ENCODE measurements at places on chromosomes 6 and 20.

GRCh38 chr20:42792052-42792451 lies 397.7 kb downstream of the PTPRT start:
- DNase-seq, result no peak

GRCh38 chr20:7585126-7585679 lies 355.1 kb downstream of the HAO1 start:
- DNase-seq, result no peak

GRCh38 chr6:117568831-117569410 lies 33.4 kb downstream of the GOPC start:
- no peak for DNase-seq

- no peak for DNase-seq
Observed at GRCh38 chr6:129645830-129646579, 64.0 kb downstream of the ARHGAP18 start.

DNA sequence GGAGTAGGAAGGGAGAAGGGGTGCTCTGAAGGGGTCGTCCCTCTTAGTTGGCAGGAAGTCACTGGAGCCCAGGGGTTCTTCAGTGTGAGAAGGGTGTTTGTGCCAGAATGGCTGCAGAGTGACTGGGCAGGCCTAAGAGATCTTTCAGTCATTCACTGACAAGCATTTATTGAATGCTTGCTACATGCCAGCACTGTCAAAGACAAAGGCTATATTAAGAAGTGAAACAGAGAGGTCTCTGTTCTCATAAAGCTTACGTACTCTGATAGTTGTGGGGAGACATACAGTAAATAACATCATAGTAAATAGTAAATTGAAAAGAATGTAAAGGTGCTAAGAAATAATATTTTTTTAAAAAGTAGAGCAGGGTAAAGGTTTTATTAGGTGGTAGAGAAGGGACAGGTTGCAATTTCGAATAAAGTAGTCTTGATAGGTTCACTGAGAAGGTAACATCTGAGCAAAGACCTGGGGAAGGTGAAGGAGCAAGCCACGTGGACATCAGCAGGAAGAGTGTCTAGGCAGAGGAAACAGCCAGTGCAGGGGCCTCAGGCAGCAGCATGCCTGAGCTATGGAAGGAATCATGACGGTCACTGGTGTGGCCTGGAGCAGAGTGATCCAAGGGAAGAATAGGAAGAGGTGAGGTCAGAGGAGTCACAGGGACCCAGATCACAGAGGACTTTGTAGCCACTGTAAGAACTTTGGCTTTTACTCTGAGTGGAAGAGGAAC lies 36.3 kb upstream of the RNF8 start:
- DNase-seq, result no peak

DNA sequence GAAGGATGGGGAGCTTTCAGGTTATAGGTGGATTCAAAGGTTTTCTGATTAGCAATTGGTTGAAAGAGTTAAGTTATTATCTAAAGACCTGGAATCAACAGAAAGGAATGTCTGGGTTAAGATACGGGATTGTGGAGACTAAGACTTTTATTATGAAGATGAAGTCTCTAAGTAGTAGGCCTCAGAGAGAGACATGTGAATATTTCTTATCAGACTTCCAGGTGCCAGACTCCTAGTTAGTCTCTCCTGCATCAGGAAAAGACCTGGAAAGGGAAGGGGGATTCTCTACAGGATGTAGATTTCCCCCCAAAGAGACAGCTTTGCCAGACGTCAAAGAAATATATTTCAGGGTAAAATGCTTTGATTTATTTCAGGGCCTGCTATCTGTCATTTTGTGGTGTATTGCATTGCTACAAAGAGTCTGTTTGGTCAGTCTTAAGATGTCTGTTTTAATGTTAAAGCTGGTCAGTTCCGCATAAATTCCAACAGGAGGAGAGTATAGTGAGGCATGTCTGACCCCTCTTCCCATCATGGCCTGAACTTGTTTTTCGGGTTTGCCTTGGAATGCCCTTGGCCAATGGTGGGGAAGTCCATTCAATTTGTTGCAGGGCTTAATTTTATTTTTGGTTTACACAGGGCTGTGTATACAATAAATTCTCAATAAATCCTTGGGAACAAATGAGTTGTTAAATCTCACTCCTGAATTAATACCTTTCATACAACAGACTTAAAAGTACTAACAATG lies 103.4 kb upstream of the RALGAPA2 start:
- DNase-seq, result no peak

DNA sequence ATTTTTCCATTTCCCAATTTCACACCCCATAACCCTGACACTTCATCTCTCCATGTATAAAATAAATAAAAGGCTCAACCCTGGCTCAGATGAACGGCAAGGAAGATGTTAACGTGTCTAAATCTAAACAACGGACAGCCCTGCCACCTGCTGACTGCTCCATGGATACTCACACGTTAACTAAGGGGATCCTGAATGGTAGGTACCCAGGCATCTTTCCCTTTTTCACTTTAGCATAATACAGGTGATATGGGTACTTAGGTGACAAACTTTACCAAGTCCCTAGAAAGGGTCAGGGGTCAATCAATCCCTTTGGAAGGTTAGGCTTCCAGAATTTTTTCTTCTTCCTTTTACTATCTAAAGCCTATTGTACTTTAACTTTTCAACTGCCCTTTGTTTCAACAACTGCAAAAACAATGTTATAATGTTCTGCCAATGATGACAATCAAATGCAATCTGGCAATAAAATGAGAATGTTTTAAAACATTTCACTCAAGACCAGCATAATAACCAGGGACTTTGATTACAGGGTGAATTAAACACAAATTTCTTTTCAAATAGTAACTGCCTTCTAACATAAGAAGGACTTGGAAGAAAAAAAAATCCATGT lies 52.4 kb upstream of the IPCEF1 start:
- DNase-seq, result no peak

GRCh38 chr6:143003676-143004075 lies 57.0 kb upstream of the AIG1 start:
- no peak for DNase-seq

DNA sequence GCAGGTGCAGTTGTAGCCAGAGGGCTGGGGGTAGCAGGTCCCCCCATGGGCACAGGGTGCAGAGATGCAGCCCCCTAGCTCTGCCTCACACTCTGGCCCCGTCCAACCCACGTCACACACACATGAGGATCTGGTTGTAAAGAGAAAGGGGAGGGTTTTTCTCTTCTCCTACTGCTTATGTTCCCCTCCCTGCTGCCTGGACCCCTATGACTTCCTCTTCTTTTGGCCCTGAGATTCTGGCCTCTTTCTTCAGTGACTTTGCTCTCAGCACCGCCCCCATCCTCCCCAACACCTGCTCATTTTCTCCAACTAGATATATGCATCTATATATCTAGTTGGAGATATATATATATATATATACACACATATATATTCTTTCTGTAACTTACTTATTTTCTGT lies 9.7 kb downstream of the NOTCH4 start:
- DNase-seq, result no peak

Data from CD4-positive, alpha-beta T cell treated with Interferon gamma for 1 hour (primary cell).